ENCODE measurements at places on chromosomes 1 and 21.

GRCh38 chr1:220344745-220345144 lies 72.5 kb upstream of the RAB3GAP2 start:
- DNase-seq = no peak

- no peak for DNase-seq
Observed at GRCh38 chr21:30962013-30962412, 76.3 kb downstream of the KRTAP19-8 start.

- no peak for DNase-seq
Observed at GRCh38 chr1:193458628-193459027, 272.2 kb upstream of the B3GALT2 start.

- DNase-seq = no peak
Observed at GRCh38 chr1:155085504-155086127, 7.0 kb downstream of the EFNA3 start.

- no peak for DNase-seq
Observed at GRCh38 chr1:110174961-110175360, 24.7 kb downstream of the SLC6A17 start.

DNA sequence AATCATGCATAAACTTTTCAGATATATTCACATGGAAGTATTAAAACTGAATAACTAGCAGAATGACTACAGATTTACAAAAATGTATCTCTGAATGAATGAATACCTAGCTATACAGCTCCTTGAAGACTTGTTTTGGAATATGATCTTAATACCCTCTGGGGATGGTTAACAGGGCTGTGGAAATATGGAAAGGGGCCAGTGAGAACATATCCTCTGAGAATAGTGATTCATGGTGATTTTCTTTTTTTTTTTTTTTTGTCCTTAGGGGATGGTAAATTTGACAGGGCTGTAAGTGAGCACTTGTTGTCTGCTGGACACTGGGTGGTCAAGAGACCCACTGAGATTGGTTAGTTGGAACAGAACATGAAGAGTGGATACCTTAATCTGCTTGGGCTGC lies 80.7 kb upstream of the HP1BP3 start:
- no peak for DNase-seq

DNA sequence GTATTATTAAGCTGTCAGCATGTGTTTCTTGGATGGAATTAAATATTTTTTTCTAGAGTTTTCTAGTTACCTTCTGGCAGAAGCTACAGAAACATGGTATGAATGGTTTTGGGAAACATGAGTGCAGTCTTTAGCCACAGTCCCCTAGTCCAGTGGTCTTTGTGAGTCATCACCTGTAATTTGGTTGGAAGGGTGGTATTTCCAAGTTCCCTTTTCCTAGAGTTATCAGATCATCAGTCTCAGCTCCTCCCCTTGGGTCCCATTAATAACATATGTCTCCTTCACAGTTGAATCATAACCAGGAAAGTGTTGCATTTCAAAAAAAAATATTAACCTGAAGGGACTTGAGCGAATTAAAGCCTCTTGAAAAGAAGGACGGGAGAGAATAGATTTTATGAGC lies 27.0 kb downstream of the ELAVL4 start:
- no peak for DNase-seq

- DNase-seq = no peak
Observed at GRCh38 chr1:7501084-7501491, 270.0 kb upstream of the VAMP3 start.

GRCh38 chr1:244353551-244354091 lies 98.1 kb downstream of the ADSS2 start:
- no peak for DNase-seq

DNA sequence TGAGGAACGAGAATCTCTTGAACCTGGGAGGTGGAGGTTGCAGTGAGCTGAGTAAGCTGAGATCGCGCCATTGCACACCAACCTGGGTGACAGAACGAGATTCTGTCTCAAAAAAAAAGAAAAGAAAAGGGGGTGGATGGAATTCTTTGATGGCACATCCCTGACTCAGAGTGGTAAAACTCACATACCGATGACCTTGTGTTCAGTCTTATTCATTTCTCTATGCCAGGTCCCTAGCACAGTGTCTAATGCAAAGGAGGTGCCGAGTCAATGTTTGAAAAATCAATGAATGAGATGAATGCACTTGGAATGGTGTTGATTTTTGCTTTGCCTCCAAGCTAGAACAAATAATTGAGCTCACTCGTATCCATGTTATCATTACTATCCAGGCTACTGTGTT lies 18.5 kb upstream of the FAM20B start:
- no peak for DNase-seq

Data from right renal pelvis (tissue), 4 donors.